ENCODE measurements at places on chromosomes 3 and 15.

- no peak for DNase-seq
Observed at GRCh38 chr15:79479616-79480015, 47.5 kb downstream of the MINAR1 start.

- DNase-seq = no peak
Observed at GRCh38 chr3:143627336-143627735, 220.9 kb downstream of the SLC9A9 start.

GRCh38 chr3:186400026-186400425 is 38.0 kb upstream of the DGKG start:
- DNase-seq = no peak

DNA sequence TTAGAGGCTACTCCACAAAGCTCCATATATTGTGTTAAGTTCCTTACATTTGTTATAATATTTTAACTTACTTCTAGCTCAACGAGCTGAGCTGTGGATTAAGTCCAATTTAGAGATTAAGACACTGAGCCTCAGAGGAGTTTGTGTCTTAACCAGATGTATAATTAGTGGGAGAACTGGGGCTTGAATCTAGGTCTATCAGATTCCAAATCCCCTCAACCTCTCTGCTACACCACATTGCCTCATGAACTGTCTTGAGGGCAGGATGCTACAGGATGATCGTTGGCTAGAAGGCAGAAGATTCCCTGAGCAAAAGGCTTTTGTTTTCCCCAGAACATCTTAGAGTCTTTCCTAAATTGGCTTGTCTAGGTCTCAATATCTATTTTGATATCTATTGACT is 890.8 kb downstream of the NAALADL2 start:
- DNase-seq = no peak

DNA sequence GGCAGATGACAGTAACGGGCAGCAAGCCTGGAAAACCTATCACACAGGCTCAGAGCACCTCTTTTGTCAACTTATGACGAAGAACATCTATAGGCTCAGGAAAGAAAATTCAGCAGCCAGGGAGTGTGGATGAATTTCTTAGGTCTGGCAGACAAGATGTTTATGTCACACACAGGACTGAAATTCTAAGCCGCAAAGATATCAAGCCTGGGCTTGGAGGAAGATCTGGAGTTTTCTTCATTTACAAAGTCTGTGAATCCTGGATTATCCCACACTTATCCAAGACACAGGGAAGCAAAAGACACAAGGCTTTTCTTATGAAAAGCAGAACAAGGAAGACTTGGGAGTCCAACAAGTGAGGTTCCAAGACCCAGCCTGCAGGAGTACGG is 23.4 kb upstream of the CHCHD6 start:
- DNase-seq = no peak

DNA sequence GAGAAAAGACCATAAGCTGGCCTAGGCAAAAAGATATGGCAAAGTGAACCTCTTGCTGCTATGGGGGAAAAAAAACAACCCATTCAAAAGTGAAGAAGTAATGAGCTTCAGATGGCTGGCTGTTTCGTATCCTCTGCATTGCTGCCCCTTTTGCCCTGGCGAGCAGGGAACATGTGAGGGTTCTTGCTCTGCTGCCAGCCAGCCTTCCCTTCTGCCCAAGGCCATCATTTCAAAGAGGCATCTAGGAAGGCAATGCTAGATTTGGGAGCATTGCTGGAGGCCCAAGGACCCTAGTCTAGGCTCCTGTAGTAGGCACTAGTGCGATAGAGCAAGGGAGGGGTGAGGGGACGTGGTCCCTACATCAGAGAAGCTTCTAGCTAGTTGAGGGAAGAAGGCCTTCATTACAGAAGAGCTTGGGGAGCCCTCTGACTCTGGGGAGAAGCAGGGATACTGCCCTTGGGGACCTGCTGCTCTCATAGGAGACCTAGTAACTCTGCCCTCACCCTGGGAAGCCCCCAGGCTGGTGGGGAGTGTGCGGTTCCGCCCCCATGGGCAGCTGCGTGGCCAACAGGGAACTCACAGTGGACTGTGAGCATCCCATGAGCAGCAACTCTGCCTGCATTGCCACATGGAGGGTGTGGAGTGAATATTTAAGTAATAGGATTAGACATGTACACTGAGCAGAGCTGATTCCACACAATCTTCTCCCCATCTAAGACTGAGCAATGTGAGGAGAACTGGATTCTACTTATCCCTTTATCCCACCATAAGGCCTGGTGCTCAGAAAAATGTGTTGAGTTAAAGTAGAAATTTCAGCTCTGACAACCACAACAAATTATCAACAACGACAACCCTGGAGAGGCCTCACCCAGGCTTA is 21.3 kb downstream of the ITGA11 start:
- no peak for DNase-seq

DNA sequence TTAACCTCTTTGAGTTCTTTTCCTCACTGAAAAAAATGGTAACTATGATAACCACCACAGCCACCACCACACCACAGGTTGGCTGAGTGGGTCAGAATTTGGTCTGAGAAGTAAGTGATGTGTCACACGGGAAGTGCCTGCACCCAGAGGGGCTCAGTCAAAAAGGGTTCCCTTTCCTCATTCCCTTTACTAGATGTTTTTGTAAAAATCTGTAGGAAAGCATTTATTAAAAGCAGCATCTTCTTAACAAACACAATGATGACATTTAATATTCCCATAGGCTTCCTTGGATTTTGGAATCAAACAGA is 23.2 kb downstream of the CFAP92 start:
- no peak for DNase-seq
